Body of pancreas (tissue), 4 donors: ENCODE measurements at places on chromosomes 7 and 10.

GRCh38 chr10:31972519-31973041 lies 43.9 kb upstream of the ARHGAP12 start:
- DNase-seq: no peak

DNA sequence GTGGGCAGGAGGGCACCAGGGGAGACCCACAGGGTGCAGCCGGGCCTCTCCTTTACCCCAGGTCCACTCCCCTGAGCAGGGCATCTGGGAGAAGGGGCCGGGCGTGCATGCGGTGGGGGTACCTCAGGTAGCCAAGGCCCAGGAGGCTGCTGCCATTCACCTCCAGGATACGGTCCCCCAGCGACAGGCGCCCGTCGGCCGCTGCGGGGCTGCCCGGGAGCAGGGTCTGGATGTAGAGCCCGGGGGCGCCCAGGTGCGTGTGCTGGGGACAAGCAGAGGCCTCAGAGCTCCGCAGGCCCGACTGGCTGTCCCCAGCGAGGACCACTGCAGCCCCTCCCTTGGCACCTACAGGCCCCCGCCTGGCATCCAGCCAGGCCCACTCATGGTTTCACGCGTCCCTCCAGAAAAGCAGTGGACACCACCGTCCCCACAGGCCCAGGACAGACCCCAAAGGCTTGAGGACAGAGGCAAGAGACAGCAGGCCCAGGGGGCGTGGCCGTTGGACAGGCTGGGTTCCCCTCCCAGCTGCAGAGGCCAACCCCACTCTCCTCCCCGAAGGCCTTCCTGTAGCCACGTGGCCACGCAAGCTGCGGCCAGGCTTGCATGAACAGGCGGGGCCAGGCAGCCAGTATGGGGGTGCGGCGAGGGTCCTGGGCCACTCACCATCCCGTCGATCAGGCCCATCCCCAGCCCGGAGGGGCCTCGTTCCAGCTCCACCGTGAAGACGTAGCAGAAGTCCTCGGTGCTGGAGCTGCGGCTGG lies 24.3 kb downstream of the AP5Z1 start:
- DNase-seq: no peak

DNA sequence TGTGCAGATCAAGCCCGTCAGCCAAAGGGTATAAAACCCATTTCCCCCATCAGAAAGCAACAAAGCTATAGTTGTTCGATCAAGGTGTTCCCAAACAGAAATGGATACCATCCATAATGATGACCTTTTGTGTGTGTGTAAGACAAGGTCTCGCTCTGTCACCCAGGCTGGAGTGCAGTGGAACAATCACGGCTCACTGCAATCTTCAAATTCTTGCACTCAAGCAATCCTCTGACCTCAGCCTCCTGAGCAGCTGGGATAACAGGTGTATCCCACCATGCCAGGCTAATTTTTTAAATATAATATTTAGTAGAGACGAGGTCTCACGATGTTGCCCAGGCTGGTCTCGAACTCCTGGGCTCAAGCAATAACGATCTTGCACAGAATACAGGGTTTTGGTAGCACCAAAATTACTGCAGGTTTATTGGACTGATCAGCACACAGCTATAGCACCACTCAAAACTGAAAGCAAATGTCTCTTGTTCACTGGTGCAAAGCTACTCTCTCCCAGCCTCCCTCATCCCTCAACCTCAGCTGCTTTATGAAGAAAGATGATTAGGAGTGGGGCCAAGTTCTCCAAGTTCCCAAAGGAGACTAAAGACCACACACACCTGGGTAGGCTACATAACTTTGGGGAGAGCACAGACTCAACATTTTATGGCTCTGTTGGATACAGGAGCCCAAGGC lies 80.5 kb downstream of the ABI1 start:
- no peak for DNase-seq

DNA sequence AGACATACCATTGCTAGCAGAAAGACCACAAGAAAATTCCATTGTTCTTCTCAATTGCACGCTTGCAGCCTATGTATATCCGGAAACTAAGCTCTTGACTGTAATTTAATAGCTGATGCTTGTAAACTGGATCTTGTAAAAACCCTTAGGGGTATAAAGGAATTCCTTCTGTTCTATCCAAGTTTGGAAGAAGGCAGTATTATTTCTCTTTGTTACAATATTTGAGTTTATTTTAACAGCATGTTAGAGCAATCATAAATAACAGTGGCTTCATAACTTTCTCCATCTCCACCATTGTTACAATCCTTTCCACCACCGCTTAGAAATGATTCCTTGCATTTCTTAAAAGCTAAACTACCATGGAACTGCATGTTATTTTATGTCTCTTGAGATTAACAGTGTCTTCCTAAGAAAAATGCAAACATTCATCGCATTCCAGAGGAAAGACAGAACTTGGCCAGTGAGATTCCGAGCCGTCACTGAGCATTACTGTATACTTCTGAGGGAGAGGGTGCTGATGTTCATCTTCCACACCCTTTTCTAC lies 92.5 kb downstream of the TRIL start:
- DNase-seq: no peak

DNA sequence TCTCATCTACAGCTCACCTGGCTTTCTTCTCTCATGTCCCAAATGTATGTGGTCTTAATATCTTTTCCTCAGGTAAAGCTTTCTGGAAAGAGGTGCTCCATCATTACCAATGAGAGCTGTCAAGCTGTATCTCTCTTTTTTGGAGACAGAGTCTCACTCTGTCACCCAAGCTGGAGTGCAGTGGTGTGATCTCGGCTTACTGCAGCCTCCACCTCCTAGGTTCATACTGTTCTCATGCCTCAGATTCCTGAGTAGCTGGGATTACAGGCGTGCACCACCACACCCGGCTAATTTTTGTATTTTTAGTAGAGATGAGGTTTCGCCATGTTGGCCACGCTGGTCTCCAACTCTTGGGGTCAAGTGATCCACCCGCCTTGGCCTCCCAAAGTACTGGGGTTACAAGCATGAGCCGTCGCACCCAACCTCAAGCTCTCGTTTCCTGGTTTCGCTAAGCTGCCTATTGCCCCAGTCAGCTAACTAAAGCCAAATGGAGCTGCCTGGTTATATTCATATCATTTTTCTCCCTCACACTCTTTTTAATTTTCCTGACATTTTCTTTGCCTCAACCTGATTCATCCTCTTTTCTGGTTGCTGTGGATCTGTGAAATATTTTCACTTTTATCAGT lies 60.5 kb downstream of the SUFU start:
- no peak for DNase-seq
